GM23338 (cell line): ENCODE measurements at places on chromosomes 5 and 9.

DNA sequence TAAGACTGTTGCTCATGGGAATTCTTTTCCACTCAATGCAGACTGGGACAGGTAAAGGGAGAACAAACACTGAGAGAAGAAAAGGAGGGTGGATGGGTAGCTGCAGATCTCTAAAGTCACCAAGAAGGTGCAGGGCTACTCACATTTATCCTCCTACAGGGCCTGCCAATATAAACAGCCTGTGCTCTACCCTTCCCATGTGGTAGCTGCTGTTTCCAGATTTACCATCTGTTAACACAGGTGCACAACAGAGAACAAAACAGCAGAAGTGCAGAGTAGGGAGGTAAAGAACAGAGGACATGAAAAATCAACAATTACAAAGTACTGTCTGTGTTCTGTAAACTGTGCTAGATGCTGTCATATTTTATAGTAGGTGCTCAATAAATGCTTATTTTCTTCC is 26.0 kb downstream of the JAKMIP2 start:
- no peak for DNase-seq

DNA sequence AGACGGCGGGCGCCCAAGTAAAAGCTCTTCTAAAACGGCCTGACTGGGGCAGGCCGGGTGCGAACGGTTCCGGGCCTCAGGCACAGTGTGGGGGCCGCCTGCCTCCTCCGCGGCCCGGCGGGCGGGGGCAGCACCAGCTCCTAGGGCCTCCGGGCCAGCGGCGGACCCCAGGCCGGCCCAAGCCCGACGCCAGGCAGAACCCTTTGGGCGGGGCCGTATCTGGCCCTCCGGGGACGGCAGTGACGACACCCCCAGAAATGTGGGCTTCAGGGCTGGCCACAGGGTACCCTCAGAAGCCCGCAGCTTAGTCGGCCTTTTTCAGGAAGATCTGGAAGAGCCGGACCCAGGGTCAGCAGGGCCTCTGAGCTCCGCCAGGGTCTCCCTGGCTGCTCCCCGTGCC is 4.0 kb downstream of the LTC4S start:
- DNase-seq: no peak

- no peak for DNase-seq
Observed at GRCh38 chr5:116466727-116467464, 107.7 kb downstream of the SEMA6A start.

DNA sequence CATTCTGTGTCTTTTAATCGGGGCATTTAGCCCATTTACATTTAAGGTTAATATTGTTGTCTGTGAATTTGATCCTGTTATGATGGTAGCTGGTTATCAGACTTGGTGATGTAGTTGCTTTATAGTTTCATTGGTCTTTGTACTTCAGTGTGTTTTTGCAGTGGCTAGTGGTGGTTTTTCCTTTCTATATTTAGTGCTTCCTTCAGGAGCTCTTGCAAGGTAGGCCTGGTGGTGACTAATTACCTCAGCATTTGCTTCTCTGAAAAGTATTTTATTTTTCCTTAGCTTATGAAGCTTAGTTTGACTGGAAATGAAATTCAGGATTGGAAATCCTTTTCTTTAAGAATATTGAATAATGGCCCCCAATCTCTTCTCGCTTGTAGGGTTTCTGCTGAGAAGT is 156.9 kb downstream of the CNTLN start:
- no peak for DNase-seq

DNA sequence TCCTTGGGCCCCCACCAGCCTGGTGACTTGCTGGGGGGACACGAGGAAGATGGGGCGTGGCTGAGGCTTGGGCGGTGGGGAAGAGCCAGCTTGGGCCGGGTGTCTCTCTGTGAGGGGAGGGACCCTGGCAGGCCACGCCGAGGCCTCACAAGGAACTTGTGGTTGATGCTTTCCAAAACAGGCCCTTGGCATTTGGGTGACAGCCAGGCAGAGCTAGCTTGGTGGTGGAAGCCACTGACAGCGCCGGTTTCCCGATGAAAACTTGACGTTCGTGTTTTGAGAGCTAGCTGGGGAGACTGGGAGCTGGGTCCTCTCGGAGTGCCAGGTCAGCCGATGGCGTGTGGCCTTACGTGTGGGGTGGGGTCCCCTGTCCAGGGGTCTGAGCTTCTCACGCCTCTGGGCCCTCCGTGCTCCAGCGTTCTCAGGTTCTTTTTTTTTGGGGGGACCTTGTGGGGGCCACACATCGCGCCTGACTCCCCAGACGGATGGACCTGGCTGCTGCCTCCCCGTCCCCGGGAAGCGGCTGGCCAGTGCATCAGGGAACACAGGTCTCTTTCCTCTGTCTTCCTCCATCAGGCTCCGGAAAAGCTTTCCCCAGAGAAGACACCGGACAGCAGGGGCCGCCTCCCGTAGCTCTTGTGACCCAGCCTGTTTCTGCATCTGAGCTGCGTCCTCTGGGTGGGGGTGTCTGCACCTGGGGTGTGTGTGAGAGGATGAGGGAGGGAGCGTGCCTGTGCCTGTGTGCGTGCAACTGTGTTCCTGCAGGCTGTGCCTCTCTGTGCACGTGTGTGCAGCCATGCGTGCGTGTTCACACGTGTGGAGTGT is 129.3 kb upstream of the LPCAT1 start:
- peak; percentile 24 for DNase-seq

DNA sequence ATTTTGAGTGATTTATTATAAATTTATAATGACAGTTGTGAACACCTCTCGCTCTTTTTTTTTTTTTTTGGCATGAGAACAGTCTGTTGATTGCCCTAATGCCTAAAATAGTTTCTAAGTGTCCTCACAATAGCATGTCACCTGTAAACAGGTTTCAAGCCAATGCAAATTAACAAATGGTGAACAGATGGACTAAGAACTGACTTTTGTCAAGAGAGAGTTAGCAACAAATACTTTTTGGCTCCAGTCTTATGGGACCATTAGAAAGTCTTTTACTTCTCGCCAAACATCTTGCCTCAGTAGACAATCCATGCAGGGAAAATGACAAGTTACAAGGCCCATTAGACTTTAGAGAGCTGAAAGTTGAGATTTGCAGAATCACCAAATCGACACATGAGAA is 67.8 kb downstream of the MED27 start:
- no peak for DNase-seq

- DNase-seq: no peak
Observed at GRCh38 chr9:4615251-4615650, 46.8 kb upstream of the PLPP6 start.

- DNase-seq: no peak
Observed at GRCh38 chr5:96855031-96855872, 21.0 kb upstream of the ERAP2 start.

DNA sequence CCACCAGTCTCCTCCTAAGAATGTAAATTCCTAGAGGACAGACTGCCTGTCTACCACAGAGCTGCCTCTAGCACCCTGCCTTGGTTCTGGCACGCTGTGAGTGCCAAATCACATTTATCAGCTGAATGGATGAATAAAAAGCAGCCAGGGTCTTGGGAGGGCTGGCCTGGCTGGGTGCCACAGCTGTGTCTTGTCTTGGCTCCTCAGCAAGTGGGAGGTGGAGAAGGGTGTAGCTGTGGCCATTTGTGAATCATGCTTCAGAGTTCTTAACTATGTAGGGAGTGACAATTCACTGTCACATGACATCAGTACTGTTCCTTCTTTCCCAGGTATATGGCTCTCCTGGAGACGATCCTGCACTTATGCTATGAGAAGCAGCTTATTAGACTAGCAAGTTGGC is 70.6 kb downstream of the DCP2 start:
- no peak for DNase-seq

- no peak for DNase-seq
Observed at GRCh38 chr9:138115506-138115905, 237.9 kb downstream of the CACNA1B start.

GRCh38 chr5:118981783-118982182 is 6.6 kb downstream of the DTWD2 start:
- no peak for DNase-seq

DNA sequence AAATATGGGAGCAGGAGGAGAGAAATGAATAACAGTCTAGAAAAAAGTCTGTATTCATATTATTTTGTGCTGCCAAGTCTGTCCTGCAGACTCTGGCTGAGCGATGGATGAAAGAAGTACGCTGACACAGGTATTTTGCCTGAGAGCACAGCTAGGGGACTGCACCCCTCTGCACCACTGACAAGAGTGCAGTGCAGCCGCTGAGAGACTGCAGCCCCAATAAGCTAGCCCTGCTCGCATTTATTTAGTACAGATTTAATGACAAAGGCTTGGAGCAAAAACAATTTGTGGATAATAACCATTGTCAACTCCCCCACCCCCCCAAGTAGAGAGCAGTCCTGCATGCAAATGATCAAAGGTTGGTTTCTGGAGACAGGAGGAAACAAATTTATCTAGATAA is 13.3 kb upstream of the MRPS30 start:
- peak; percentile 25 for DNase-seq

GRCh38 chr5:91541696-91542095 is 158.6 kb upstream of the ARRDC3 start:
- no peak for DNase-seq

GRCh38 chr5:137309290-137309689 is 189.8 kb downstream of the SPOCK1 start:
- DNase-seq: no peak

GRCh38 chr9:36293918-36294317 is 35.7 kb upstream of the GNE start:
- no peak for DNase-seq

- DNase-seq: no peak
Observed at GRCh38 chr5:51559921-51560658, 176.8 kb downstream of the ISL1 start.

DNA sequence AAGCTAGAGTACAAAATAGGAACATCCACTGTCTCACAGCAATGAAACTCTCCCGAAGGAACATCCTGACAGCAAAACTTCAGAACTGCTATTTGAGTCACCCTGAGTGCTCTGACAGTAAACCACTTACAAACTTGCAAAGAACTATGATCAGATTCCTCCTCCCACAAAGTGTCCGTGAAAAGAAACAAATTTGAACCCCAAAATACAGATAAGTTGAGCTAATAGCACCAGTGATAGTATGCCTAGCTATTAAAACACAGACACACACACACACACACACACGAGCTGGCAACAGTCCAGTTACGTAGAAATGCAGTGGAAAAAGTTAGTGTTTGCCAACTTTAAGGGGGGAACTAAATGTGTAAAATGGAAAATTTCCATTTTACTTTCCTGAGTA is 3.1 kb upstream of the GLIS3 start:
- no peak for DNase-seq

GRCh38 chr5:96387616-96388015 is 45.4 kb downstream of the PCSK1 start:
- no peak for DNase-seq

- DNase-seq: no peak
Observed at GRCh38 chr5:125550274-125550673, 803.8 kb upstream of the ZNF608 start.

GRCh38 chr5:22855824-22856223 is 2.7 kb upstream of the CDH12 start:
- no peak for DNase-seq

DNA sequence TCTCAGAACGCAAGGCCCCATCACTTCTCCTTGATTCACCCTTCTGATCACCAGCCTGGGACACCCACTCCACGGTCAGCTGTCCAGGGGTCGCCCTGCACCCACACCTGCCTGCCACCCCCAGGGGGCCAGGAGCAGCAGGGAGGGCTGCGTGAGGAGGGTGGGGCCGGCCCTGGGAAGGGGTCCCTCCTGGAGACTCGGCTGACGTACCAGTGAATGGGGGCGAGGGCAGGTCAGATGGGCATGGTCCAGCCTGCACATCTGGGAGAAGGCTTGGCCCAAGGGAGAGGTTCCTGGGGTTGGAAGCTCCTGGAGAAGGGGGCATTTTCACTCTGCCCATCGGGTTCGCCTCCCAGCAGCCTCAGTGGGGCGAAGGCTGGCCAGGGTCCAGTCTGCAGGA is 21.8 kb upstream of the SARDH start:
- no peak for DNase-seq

- no peak for DNase-seq
Observed at GRCh38 chr5:1278656-1279442, 16.0 kb downstream of the TERT start.

GRCh38 chr5:32707418-32707997 is 3.6 kb upstream of the NPR3 start:
- DNase-seq: peak; percentile 74

DNA sequence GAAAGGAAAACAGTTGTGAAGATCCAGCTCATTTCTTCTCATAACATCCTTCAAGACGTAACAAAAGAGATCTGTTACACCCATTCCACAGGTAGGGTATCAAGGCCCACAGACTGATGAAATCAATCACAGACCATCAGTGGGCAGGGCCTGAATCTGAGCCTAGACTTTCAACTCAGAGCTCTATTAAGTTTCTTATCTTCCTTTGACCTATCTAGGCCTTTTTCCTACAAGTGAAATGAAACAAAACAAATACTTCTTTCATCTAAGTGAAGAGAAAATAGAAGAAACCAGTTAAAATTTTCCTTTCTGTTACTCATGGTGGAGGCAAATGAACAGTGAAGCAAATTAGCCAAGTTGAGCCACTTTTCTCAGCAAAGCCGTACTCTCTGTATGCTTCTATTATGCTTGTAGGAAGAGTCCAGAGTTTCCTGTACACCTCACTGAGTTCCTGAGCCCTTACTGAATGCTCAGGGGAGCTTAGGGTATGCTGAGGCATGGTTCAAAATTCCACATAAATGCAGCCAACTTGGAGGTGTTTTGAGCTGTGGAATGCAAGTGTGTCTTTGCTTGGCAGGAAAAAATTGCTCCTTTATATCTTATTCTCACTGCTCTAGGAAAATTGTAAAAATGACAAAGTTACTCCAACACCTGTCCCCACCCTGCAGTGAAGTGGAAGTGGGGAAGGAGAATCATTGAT is 91.9 kb downstream of the FEM1C start:
- DNase-seq: no peak

- DNase-seq: peak; percentile 60
Observed at GRCh38 chr9:124297551-124297901, 39.8 kb downstream of the NEK6 start.

GRCh38 chr9:88023001-88023400 is 48.7 kb upstream of the CDK20 start:
- no peak for DNase-seq

- DNase-seq: no peak
Observed at GRCh38 chr9:8401961-8402705, 602.6 kb upstream of the DMAC1 start.

- DNase-seq: no peak
Observed at GRCh38 chr9:14099737-14100136, 214.2 kb downstream of the NFIB start.

DNA sequence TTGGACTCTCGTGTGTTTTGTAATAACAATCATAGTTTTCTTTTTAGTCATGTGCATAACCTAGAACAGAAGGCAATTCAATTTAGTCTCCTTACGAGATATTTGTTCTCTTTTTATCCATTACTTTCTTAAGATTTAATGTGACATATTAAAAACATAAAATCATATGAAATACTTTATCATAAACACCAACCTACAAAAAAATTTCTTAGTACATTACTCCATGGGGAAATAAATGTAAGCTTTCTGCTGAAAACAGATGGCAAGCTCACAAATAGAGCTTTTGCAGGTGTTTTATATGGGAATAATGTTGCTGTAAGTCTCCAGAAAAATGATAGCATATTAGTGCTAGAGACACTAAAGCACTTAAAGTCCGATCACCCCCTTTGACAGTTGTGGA is 1035.2 kb upstream of the ARRDC3 start:
- DNase-seq: no peak

GRCh38 chr5:176870110-176870591 is 29.0 kb downstream of the HK3 start:
- DNase-seq: peak; percentile 84

- DNase-seq: no peak
Observed at GRCh38 chr5:80978772-80979317, 18.7 kb downstream of the RASGRF2 start.
